ENCODE measurements at places on chromosomes 16 and 17.

DNA sequence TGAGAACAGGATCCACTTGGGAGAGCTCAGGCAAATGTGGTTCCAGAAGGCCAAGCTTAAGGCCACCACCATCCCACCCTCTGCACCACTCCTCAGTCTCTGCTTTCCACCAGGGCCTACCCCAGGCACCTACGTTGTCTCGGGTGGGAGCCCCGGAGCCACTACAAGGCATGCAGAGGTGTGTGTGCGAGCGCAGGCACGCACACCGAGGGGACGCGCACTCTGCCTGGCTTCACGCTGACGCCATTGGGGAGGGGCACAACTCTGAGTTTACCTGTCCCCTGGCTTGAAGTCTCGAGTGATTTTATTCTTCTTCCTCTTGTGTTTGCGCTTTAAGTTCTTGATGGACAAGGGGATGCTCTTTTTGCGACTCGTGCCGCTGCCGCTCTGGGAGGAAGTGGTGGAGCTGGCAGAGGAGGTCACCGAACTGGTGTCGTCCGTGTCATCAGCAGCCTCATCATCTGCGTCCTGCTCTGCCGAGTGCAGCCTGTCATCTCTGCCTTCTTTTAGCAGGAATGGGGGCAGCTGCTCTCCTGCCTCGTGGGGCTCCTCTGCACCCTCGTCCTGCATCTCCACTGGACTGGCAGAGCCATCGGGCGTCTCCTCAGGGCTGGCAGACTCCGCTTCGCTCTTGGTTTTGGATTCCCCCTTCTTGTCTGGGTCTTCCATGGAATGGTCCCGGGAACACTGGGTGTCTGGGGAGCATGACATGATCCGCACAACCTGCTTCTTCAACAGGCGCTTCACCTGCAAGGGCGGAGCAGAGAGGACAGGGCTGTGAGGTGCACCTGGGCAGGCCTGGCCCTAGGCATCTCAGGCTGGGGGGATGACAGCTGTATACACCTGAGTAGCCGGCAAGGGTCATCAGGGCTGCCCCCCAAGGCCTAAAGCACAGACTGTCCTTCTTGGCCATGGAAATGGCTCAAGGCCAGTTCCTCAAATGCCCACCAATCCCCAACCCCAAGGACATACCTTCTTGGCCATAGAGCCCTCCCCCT is 15.1 kb downstream of the SPHK1 start:
- no peak for DNase-seq

GRCh38 chr17:68446626-68447041 is 10.7 kb downstream of the WIPI1 start:
- no peak for DNase-seq

DNA sequence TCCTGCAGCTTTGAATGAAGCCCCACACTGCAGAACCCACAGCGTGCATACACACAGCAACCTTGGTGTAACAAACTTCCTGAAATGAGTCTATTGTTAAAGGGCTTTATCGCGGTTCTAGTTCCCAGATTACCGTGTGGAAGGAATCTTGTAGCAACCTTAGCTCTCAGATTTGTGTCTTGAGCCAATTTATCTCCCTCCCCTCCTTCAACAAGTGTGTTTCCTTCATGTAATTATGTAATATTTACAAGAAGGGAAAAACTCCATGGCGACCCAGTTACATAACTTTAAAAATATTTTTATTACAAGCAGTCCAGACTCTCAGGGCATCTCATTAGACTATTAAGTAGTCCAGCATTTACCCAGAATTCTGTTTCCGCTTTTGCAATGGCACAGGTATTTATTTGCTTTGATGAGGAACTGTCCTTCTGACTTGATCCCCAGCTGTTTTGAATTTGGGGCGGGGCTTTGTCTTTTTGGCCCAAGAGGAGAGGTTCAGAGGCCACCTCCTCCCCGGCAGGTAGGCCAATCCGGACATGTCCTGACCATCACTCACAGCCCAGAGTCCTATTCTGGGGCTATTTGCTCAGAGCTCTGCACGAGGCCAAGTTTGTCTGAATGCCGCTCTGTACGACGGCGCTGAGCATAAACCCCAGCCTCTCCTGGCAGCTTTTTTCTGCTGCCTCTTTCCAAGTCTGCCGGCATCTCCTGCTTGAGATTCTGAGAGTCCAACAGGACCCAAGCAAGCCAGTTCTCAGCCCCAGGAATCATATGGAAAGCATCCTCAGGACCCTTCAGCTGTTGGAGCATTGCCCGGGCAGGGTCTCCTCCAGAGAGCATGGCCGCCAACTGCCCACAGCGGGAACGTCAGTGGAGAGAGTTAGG is 35.6 kb downstream of the CLEC16A start:
- no peak for DNase-seq

- DNase-seq = no peak
These were observed 11.4 kb downstream of the PDK2 start for GRCh38 chr17:50106393-50107131.

DNA sequence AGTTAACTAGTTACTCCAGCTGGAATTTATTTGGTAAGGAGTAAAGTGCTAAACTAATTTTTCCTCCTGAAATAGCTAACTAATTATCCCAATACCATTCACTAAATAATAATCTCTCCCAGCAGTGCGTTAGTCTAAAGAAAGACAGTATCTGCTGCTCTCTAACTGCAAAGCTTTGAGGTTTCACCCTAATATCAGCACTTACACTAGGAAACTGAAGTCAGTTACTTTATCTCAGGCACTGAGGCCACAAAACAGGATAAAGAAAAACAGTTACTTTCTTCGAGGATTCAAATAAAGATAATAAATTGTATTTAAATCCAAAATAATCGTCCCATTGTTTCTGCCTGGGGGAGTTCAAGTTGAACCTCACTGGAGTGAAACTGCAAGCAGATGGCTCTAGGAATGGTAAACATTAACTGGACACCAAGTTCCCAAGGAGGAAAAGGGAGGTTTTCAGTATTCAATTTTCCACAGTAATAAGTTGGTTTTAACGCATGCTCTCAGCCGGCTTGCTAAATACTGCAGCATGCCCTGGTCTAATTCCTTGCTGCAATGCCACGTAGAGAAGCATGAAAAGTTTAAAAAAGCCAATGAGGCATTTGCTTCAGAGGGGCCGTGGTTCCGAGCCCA is 20.0 kb upstream of the FOXJ1 start:
- no peak for DNase-seq

DNA sequence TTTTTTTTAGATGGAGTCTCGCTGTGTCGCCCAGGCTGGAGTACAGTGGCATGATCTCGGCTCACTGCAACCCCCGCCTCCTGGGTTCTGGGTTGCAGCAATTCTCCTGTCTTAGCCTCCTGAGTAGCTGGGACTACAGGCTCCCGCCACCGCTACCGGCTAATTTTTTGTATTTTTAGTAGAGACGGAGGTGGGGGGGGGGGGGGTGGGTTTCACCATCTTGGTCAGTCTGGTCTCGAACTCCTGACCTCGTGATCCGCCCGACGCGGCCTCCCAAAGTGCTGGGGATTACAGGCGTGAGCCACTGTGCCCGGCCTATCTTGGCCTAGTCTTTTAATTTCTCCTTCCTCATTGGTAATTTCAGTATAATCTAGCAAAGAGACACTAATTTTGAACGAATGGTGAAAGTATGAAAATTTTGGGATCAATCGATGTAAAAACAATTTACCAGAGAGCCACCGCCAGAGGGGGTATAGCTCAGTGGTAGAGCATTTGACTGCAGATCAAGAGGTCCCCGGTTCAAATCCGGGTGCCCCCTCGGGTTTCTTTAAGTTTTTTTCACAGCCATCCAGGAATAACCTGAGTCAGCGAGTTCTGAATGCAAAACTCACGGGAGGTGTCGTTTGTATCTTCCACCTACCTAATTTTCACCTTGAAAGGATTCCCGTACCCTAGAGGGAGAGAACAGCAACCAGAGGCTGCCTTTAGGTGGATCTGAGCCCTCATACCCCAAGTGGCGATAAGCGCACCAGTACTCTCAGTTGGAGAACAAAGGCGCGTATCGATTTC is 2.5 kb upstream of the LASP1 start:
- DNase-seq = peak; percentile 85

DNA sequence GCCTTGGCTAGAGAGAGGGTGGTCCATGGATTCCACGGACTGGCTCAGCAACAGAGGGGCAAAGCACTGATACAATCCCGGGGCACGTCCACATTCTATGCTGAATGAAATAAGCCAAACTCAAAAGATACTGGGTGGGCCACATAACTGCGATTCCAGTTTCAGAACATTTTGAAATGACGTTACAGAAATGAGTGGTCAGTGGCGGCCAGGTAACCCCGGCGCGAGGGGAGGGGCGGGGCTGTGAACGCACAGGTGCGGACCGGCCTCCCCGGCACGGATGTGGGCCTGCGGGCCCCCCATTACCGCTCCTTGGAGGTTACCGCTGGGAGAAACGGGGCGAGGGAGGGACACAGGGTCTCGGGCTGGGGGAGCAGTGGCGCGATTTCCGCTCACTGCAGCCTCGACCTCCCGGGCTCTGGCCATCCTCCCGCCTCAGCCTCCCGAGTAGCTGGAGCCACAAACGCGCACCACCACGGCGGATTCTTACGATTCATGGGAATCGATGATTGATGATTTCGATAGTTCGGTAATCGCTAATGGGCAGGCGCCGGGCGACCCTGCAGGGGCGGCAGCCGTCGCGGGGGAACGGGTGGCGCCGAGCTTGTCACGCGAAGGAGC is 559 bp downstream of the MVD start:
- no peak for DNase-seq

GRCh38 chr16:86307514-86307903 is 202.8 kb upstream of the FOXF1 start:
- DNase-seq = no peak

- DNase-seq = no peak
These were observed 47.9 kb downstream of the CBFA2T3 start for GRCh38 chr16:88929091-88929445.

GRCh38 chr17:49388290-49388640 is 26.2 kb upstream of the ZNF652 start:
- no peak for DNase-seq

DNA sequence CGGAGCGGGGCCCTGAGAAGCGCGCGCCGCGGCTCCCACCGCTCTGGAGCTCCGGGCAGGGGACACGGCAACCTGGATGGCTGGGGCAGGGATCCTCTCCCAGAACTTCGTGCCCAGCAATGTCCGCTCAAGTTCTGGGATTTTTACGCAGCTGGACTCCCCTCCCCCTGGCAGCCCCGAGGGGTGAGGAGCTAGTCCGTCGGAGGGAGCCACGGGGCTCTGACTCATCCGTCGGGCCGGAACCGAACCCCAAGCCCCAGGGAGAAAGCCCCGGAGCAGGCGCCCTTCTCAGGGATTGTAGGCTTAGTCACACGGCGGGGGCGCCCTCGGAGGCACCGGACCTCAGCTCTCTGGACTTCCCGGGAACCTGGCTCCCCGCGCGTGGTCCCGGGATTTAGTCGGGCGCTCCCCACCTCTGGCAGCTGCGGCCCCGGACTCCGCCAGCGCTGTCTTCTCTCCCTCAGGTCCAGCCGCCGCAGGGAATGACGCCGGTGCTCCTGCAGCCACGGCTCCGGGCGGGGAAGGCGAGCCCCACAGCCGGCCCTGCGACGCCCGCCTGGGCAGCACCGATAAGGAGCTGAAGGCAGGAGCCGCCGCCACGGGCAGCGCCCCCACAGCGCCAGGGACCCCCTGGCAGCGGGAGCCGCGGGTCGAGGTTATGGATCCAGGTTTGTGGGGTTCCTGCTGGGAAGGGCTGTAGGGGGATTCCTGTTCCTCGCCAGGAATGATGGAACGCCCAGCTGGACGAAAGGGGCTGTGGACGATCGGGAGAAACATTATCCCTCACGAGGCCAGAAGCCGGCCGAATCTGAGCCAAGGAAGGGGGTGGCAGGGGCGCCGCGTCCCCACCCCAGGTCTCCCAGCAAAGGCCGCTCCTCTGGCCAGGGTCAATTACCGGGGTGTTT is 830 bp downstream of the SPHK1 start:
- DNase-seq = no peak

GRCh38 chr16:17776888-17777287 is 306.1 kb upstream of the XYLT1 start:
- no peak for DNase-seq

DNA sequence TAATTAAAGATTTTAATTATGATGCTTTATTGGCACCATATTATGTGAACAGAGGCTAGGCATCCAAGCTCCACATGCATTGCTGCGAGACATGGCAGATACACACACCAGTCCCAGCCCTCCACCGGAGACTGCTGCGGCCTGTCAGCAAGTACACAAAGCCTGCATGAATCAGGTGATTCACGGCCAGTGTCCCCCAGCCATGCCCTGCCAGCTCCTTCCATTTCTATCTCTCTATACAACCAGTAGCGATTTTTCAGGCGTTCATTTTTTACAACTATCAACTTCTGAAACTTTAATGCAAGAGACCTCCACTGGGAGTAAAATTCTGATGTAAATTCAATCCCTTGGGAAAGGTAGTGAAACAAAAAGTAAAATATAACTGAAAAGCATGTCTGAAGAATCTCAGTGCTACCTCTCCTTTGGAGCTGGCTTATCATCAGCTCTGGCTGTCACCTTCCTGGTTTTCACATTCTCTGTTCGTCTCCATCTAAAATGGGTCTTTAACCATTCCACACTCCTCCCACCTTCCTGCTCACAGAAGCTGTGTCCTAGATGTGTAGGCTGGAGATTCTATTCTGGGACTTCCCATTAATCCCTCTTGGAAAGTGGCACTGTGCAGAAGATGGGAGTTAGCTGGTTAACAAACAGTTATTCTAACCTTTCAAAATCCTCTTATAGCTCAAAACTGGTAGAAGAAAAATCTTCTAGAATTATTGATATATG is 32.2 kb downstream of the HS3ST3A1 start:
- no peak for DNase-seq

- no peak for DNase-seq
These were observed 32.3 kb downstream of the PRMT7 start for GRCh38 chr16:68343137-68343536.

DNA sequence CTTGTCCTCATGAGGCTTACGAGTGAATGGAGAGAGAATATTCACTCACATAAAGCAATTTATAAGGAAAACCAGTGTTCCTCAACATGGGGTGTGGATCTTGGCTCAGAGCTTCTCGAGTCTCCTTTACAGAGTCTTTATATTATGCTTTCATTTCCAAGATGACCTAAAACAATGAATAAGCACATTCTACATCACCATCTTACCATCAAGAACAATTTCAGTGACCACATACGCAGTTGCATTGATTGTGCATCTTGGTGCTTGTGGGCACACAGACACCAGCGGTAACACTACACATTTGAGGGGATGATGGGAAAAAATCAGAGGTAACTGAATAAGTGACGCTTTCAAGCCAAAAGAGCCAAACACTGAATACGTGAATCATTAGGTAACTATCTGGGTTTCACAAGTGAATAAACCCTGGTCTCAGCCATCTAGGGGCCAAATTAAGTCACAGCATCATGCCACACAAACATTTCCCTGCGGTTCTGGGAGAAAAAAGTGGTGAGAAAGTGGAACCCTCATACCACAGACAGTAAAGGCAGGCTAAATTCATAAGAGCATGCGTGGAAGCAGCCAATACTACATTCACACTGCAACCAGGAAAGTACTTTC is 9.4 kb downstream of the CWC25 start:
- DNase-seq = peak; percentile 68

DNA sequence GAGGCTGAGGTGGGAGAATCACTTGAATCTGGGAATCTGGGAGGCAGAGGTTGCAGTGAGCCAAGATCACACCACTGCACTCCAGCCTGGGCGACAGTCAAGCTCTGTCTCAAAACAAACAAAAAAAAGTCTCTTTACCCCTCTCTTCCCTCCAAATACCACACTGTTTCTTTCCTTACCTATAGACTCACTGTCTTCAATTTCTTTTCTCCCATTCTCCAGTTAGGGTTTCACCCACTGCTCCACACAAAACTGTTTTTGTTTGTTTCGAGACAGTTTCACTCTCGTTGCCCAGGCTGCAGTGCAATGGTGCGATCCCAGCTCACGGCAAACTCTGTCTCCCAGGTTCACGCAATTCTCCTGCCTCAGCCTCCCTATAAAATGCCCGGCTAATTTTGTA is 6.1 kb upstream of the CD2BP2 start:
- DNase-seq = no peak
